Hepatic stellate cell (primary cell): ENCODE measurements at places on chromosomes 16 and 17.

DNA sequence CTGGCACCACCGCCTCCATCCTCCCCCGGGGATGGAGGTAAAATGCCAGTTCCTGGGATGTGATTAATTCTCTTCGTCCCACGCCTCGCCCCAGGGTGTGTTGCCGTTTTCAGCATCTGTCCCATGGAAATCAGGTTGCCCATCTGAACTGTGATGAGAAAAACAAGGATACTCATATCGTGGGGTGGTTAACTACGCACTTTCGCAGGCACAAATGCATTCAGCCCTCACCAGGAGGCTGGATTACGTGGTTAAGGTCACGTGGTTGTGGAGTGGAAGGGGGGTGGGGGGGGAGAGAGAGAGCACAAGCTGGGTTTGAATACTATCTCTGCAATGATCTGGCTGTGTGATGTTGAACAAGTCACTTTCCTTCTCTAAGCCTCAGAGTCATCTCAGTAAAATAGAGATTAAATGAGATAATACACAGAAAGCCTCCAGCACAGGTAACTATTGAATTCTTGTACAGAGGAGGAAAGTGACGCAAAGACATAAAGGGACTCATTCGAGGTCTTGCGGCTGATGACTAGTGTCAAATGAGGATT lies 74.7 kb downstream of the BMERB1 start:
- DNase-seq: no peak

GRCh38 chr16:79618692-79619050 lies 18.1 kb upstream of the MAF start:
- DNase-seq: no peak

GRCh38 chr17:51475730-51476129 lies 215.4 kb downstream of the UTP18 start:
- DNase-seq: no peak

GRCh38 chr17:40522961-40523310 lies 21.5 kb upstream of the TNS4 start:
- DNase-seq: no peak

DNA sequence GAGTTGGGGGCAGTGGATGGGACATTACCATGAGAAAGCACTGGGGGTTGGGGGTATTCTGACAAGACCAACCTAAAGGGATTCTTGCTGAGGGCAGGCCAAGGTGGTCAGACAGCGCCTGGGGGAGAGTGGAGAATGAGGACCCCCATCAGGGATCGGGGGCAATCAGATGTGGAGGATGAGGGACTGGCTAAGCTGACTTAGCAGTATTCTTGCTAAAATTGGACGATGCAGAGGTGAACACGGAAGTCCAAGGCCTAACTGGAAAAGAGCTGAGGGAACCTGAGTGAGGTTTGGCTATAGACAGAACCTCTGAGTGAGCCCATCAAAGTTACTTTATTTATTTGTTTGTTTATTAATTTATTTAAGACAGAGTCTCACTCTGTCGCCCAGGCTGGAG lies 9.2 kb downstream of the QPRT start:
- DNase-seq: no peak

- no peak for DNase-seq
Measured at GRCh38 chr16:10355589-10355988, 30.3 kb upstream of the ATF7IP2 start.

- no peak for DNase-seq
Measured at GRCh38 chr17:73274490-73274889, 12.8 kb upstream of the CPSF4L start.

DNA sequence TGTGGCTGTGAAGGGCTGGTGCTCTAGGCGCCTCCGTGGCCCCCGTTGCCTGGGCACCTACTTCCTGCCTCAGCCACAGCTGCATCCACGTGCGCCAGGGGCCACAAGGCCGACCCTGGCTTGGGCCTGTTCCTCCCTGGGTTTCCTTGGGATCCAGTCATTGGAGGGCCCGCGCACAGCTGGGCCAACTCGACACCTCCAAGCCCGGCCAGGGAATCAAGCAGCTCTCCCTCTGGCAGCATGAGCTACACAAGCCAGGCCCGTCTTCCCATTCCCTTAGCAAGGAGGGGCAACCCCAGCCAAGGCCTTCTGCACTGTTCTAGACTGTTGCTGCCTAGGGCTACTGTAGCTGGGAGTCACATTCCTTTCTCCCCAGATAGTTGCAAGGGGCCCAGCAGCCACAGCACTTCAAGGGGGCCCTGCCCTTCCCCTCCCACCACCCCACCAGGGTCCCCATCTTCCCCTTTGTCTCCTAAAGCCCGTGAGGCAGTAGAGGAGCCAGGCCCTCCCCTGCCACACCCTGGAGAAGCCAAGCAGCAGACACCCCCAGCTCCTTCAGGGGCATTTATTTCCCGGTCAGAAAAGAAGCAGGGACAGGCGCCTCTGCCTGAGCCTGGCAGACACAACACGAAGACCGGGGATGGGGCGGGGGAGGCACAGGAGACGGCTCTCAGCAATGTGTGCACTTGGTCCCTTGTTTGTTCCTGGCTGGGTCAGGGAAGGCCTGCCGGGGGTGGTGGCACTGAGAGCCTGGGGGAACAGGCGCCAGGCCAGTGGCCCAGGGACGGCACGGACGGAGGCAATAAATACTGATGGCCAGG lies 3.8 kb downstream of the ARHGDIA start:
- DNase-seq: no peak

DNA sequence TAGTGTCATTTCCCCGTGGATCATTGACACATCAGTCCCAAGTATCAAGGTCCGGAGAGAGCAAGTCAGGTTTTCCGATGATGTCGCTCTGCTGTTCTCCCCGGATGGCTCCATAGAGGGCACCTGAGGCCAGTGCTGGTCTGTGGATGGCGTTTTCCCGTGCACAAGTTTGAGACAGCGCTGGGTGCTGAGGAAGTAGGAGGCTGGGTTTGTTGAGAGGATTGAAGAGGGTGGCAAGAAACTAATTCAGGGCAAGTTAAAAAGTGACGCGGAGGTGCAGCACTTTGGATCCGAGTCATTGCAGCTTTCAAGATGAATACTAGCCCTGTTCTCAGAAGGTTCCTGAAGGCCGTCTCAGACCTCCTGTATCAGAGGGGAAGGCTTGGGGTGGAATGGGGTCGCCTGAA lies 7.7 kb downstream of the NUBP1 start:
- no peak for DNase-seq
